ENCODE measurements at places on chromosomes 16 and 17. TPM values are rescaled to one million over a fixed set of nuclear protein-coding genes. Genes with fewer than 3 reads are reported as not detected.

IRX5 gene
- 0.13 TPM for total RNA-seq

DPEP1 gene
- total RNA-seq = not detected

TLCD3A gene
- 10.1 TPM for total RNA-seq

TMEM238L gene
- total RNA-seq = not detected

MMP2 gene
- total RNA-seq = 193 TPM

DNA sequence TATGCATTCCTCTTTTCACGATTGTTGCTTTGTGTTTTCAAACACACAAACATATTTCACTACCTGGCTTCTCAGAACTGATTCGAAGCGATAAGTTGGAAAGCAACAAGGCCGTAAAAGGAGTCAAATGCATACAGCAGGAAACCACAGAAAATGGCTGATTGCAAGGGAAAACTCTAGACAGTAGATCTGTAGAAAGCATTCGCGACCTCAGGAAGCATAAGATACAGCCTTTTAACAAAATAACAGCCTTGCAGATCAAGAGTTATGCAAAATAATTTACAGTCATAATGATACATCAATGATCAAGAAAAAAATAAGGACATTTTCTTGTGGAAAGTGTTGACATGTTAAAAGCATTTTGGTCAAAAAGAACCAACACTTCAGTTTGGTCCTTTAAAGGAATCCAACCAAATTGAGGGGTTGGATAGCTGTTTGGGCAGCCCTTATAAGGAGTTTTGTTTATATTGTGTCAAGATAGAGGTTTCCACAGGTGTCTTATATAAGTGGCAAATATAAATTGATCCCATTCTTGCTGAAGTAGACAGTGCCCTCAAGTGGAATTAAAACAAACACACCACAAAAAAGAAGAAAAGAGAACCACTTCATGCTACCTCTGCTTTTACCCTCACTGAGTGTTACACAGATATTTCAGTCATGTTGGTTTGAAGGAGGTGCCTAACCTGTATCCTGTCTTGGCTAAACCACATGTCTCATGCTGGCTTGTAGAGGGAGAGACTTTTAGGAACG, 5.5 kb downstream of the CYLD start:
- no peak for DNase-seq

DNA sequence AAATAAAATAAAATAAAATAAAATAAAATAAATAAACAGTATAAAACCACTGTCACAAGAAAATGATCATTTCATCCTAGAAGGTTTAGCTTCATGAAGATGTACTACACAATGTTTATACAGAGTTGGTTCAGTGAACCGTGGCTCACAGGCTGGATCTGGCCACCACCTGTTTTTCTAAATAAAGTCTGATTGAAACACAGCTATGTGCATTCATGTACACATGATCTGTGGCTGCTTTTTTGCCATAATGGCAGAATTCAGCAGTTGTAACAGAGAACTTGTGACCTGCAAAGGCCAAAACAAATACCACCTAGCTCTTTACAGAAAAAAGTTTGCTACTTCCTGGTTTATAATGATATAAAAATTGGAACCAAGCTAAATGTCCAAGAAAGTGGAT, 12.6 kb upstream of the RPRML start:
- DNase-seq = no peak

GRCh38 chr17:77948690-77949114, 9.8 kb upstream of the TNRC6C start:
- DNase-seq = no peak

DNA sequence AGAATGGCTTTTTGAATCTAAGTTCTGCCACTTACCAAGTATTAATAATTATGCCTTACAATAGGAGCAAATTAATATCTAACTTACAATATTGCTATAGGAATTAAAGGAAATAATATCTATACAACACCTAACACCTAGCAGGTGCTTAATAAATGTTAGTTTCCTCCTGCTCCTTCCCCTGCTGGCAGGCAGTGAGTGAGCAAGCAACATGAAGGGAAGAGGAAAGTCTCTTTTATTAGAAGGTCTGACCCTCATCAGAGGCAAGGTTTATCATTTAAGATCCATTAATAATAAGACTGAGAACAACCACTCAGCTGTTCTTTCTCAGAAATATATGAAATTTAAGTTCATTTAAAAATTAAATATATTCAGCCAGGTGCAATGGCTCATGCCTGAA, 6.7 kb upstream of the DYNC1LI2 start:
- no peak for DNase-seq

DNA sequence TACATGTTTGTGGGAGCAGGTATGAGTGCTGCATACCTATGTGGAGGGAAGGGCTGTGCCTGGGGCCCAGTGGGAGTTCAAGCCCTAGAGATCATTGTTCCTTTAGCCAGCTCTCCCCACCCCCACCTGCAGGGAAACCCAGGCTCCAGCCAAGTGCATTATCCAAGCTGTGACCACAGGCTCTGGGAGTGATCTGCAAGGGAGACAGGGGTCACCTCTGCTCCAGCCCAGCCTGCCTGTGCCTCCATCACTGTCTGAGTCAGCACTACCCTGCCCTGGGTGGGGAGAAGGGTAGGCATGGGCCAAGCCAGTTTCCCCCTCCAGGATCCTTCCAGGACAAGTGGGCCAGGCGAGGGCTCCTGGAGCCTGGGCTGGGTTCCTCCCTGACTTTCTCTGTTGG, 32.1 kb upstream of the SBK1 start:
- no peak for DNase-seq

GRCh38 chr17:16456742-16457316, 35.2 kb downstream of the LRRC75A start:
- DNase-seq = no peak

- DNase-seq = no peak
Observed at GRCh38 chr17:36691606-36692005, 90.2 kb downstream of the MRM1 start.

DNA sequence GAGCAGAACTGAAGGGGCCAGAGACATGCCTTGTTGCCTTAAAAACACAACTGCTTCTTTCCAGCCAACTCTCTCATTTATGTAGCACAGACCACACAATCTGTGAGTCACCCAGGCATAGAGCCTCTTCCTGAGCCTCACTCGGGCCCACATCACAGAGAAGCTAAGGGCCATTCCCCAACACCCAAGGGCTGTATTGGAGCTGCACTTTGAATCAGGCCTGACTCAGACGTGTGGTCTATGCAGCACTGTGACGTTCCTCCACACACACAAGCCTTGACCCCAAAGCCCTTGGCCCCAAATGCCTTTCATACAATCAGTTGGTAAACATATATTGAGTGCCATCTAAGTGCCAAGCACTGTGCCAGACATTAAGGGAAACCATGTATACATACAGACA, 308.9 kb upstream of the DYNLRB2 start:
- DNase-seq = no peak

DNA sequence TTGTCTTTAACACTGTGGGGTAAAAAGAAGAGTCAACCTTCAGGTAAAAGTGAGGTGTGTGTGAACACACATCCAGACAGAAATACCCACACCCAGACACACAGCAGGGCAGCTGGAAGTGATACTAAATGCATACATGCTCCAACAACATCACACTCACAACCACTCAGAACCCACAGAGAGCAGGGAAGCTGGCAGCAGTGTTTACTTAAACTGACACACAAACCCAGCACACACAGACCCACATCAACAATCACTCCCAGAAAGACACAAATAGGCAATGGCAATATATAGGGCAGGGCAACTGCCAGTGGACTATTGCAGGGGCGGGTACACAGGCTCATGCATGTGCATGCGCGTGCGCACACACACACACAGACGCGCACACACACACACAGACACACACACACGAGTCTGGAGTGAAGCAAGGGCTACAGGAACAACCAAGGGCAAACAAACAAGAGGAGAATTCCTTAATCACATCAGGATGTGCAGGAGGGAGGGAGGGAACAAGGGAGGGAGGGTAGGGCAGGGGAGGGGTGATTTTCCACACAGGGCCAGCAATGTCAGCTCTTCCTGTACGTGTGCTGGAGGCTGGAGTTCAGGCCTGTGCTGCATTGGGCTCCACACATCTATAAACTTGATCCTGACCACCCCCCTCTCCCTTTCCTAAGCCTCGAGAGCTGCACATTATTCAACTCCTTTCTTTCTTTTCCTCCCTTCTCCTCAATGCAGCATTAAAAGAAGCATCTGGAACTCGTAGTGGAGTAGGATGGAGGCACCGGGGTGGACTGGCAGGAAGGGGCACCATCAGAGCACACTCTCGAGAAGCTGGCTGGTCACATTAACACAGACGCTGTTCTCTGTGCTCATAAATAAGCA, 30.1 kb downstream of the HIC1 start:
- DNase-seq = peak; percentile 86

DNA sequence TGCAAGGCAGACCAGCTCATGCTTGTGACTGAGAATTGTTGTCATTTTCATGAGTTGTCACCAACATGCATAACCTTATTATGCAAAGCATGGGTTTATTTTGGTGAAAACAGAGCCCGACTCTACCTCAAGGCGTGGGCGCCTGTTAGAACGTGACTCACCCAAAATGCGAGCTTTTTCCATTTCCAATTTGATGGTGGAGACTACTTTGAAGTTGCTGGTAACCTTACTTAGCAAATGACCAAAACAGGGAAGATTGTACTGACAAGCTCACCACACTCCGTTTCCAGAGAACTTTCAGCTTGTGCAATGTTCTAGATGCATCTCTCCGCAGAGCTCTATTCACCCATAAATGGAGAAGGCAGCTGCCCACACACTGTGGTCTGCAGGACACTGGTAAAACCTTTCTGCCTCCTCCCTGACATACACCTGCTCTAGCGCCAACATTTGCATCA, 284.5 kb downstream of the MAF start:
- DNase-seq = no peak

DNA sequence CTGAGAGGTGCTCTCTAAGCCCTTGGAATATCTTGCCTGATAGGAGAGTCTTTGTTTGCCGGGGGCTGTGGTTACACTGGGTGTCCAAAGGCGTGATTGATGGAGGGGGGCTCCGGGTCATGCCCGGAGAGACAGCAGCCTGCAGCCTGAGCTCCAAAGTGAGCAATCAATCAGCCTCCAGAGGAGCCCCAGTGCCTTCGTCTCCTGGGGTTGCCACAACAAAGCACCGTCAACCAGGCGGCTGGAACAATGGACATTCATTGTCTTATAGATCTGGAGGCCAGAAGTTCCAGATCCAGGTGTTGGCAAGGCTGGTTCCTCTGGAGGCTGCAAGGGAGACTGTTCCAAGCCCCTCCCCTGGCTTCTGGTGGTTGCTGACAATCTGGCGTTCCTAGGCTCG, 24.0 kb upstream of the GINS2 start:
- DNase-seq = no peak
